CD4-positive, CD25-positive, alpha-beta regulatory T cell (primary cell): ENCODE measurements at places on chromosomes 13 and 19.

- DNase-seq: no peak
Measured at GRCh38 chr13:53494406-53494805, 465.8 kb downstream of the OLFM4 start.

GRCh38 chr13:34990399-34991214, 48.5 kb downstream of the NBEA start:
- no peak for DNase-seq

DNA sequence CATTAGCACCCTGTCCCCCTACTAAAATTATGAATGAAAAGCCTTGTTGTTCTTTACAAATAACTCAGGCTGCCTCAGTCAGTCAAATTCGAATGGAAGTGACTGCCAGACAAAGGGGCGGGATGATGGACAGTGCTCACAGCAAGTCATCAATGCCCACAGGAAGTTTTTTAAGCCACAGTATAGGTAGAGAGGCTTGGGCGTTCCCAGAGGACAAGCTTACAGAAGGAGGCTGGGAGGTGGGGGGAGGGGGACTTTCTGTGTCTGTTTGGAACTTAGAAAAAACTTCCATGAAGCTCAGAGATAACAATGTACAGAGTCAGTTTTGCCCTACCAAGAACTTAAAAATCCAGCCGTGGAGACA, 18.5 kb upstream of the SPRY2 start:
- DNase-seq: no peak

DNA sequence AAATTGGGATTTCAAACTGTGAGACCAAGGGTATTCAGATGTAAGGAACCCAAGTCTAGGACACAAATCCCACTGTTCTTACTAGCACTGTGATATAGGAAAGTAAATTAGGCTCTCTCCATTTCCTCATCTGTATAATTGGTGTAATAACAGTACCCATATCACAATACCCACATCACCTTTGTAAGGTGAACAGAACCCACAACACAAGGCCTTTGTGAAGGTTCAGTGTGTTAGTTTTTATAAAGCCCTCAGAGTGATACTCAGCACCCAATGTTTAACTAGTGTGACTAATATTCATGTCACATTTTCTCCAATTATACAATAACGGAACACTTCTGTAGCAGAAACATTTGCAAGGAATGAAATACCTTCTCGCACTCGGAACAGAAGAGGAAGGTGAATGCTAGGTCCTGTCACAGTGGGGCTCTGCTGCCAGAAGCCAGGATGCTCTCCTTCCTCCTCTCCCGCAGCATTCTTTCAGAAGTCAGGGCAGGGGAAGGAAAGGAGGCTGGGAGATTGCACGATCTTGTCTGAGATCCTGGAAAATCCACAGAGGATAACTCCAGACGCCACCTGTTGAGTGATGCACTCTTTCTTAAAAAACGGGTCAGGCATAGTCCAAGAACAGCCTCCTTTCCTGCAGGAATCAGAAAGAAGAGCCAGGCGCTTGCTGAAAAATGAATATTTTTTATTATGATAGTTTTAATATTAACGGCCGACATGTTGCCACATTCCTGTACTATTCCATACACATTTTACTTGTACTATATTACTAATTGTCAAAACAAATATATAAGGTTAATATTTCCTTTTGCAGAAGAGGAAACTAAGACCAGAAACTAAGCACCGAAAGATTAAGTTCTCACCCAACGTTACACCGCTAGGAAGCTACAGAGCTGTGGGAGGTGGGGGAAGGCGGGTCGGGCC, 762 bp downstream of the ZNF45 start:
- DNase-seq: no peak

DNA sequence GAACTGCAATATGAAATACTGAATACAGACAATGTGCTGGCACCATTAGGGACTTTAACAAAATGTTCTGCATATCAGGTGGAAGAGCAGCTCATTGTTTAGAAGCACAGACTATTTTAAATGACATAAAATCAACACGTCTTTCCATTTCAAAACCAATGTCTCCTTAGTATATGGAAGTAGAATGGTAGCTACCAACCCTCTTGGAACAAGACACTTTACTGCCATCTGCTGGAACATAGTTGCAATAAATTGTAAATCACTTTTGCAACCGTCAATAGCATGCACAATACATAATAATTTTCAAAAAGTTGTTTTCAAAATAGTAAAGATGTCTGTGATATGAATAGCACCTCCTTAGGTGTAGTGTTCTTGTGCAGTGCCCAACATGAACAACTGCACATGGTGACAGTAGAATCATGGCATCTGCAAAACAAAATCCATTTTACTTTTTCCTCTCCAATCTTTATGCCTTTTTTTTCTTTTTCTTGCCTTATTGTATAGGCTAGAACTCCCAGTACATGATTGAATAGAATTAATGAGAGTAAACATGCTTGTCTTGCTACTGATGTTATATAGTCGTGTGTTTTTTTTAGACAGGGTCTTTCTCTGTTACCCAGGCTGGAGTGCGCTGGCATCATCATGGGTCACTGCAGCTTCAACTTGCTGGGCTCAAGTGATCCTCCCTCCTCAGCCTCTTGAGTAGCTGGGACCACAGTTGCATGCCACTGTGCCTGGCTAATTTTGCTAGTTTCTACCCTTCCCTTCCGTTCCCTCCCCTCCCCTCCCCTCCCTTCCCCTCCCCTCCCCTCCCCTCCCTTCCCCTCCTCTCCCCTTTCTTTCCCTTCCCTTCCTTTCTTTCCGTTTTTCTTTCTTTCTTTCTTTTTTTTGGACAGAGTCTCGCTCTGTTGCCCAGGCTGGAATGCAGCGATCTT, 7.8 kb upstream of the LYPD5 start:
- peak; percentile 70 for DNase-seq

- DNase-seq: no peak
Measured at GRCh38 chr13:39052944-39053343, 14.7 kb downstream of the NHLRC3 start.

GRCh38 chr13:112900691-112901091, 68.3 kb upstream of the MCF2L start:
- DNase-seq: no peak

DNA sequence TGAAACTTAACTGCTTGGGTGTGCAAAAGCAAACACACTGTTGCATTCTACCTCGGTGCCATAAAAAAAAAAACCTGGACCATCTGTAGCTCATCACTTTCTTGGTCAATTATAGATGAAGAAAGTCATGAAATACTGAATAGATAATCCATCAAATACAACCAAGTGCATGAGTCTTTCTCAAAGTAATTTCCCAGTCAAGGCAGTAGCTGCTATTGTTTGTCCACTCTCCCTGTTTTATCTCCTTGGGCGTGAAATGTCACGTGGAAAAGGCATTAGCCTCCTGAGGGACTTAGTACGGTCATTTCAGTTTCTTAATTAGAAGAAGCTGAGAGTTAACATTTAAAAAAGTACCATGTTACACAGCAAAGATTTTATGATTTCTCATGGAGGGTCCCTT, 1697.9 kb downstream of the PCDH9 start:
- DNase-seq: no peak

DNA sequence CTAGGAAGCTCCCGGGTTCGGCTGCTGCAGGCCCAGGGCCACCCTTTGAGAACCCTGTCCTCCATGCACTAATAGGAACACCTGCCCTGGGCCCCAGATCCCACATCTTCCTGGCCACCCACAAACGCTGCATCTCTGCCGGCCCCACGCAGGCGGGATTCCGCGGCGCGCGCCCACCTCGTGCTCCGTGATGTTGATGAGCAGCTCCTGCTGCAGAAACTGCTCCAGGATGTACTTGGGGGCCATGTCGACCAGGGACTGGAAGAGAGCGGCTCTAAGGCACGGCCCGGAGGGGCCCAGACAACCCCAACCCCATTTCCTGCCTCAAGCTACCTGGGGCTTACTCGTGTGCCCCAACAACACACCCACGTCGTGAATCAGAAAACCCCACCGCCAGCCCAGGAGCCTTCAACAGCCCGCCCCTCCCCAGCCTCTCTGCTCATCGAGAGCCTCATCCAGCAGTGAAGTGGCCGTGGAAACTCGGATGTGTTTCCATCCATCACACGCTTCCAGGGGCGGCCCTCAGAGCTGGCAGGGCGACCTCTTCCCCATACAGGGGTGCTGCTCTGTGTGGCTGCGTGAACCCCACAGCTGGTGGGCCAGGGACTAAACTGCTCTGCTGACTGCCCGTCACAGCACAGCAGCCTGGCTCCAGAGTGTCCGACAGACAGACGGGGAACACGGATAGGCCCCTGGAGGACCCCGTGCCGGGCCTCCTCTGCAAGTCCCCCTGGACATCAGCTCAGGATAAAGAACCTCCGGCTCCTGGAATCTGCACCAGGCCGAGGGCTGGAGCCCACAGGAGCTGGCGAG, 4.2 kb downstream of the POLR2E start:
- DNase-seq: no peak

DNA sequence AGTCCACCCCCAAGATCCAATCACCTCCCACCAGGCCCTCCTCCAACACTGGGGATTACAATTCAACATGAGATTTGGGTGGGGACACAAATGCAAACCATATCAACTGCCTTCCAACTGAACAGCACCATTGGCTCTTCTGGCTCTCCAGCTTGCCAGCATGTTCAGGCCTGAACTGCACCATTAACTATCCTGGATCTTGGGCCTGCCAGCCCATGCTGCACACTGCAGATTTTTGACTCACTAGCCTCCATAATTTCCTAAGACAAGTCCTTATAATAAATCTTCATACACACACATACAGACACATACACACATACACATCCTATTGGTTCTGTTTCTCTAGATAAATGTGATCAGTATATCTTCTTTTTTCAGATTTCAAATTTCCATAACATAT, 737.1 kb upstream of the SPRY2 start:
- DNase-seq: no peak

- DNase-seq: no peak
Measured at GRCh38 chr13:111472559-111473460, 152.4 kb downstream of the TEX29 start.

DNA sequence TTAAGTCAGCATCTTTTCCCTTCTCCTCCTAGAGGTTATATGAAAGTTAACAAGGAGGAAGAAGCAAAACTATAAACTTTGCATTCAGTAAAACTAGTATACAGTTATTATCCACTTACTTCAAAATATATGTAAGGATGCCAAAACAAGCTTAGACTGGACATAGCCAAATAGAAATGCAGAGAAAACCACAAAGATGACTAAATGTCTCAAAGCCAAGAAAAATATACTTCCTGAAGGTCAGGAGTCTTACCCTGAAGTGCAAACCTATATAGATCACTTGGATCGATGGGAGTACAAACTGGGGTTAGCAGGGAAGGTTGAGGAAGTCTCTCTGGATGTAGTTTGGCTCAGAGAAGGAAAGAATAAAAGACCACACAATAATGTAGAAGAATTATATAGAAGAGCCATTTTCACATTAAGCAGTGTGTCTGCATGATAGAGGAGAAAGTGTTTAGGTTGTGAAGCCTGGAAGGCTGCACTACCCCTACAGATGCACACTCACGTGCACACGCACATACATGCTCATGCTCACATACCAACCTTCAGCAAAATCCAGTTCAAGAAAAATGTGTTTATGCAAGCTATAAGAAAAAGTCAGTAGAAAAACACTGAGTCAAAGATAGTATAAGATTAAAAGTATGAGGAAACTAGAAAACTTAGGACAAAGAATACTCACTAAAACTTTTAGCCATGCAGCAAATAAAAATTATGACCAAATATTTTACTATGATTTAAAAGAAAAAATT, 112.1 kb upstream of the RXFP2 start:
- no peak for DNase-seq

DNA sequence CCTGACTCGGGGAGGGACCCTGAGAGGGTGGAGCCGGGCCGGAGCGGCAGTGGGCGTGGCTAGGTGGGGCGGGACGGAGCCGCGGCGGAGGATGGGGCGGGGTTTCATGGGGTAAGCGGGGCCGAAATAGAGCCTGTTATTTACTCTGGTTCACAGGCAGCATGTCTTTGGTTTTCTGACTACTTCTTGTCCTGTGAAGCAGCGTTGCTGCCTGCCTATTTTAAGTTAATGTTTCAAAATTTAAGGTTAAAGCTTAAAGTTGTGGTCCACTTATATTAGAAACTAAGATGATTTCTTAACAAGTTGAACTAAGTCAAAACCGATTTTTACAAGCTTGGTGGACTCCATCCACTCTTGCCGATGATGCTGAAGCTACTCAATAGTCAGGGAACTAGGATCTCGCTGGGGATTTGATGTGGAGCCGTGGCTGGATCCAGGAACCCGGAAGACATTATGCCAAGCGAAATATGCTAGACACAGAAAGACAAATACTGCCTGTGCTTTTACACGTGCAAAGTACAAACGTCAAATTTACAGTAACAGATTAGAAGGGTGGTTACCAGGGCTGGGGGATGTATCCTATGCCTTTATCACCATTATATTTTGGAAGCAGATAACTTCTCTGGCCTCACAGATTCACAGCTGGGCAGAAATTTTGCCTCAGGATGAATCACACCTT, 433 bp upstream of the ZNF616 start:
- no peak for DNase-seq

GRCh38 chr19:46944123-46944748, 75.4 kb upstream of the NPAS1 start:
- no peak for DNase-seq

GRCh38 chr19:16625163-16625958, 2.6 kb downstream of the MED26 start:
- no peak for DNase-seq
